ENCODE measurements at places on chromosomes 13 and 19.

GRCh38 chr19:588741-589692 is 664 bp upstream of the HCN2 start:
- DNase-seq, result peak; percentile 14

GRCh38 chr13:112142401-112142930 is 75.5 kb downstream of the SOX1 start:
- no peak for DNase-seq

DNA sequence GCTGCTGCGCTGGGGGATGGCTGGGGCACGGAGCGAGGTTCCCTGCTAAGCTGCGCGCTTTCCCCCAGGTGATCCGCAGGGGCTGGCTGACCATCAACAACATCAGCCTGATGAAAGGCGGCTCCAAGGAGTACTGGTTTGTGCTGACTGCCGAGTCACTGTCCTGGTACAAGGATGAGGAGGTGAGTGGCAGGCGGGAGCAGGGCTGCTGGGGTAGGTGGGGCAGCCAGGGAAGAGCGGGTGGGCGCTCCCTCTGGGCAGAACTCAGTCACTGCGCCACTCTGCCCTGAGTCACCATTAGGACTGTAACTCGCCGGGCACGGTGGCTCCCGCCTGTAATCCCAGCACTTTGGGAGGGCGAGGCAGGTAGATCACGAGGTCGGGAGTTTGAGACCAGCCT is 23.8 kb downstream of the TMED1 start:
- no peak for DNase-seq

GRCh38 chr19:32676186-32676894 is 692 bp downstream of the RGS9BP start:
- peak; percentile 41 for DNase-seq

DNA sequence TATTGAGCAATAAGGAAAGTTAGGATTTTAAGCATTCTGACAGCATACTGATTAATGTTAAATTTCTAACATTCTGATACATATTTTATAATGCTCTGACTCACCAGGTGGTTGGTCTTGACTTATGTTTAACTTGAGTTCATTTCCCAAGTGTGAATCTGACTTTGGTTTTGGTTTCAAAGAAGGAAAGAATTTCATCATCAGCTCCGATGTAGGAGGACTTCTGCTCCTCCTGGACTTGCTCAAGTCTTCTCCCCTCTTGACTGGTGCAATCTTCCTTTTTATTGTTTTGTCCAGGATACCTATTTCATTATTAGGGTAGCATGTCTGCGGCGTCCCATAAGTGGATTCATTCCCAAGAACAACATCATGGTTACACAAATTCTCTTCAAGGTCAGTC is 141.3 kb downstream of the RNF17 start:
- no peak for DNase-seq

GRCh38 chr19:40908976-40909375 is 26.9 kb upstream of the CYP2A7 start:
- peak; percentile 65 for DNase-seq

DNA sequence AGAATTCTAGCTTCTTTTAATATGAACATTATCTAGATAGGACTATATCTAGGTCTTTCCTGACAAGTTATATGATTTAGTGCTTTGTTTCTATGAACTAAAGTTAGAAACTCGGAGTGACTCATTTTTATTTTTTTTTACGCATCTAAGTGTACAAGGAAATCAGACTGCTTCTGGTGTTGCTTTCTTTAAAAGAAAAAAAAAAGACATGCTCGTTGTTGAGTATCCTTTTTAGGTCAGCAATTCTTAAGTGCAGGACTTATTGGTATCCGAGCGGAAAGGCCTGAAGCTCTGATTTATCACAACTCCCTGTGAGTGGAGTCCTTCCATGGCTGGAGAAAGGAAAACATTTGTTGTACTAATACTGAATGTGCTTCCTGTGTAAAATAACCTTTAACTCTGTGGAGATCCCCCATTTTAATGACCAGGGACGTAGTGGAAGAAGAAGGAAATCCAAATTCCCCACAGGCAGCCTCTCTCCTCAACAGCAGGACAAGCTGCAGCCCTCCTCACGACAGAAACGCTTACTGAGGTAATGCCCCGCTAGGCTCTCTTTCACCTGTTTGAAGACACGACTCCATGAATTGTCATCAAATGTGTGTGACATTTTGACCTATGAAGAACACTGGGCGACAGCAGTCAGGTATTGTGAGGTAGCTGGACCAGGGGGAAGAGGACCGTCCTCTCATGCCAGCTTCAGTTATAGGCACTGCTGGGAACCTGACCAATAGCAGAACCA is 17.9 kb upstream of the POMP start:
- DNase-seq, result no peak

DNA sequence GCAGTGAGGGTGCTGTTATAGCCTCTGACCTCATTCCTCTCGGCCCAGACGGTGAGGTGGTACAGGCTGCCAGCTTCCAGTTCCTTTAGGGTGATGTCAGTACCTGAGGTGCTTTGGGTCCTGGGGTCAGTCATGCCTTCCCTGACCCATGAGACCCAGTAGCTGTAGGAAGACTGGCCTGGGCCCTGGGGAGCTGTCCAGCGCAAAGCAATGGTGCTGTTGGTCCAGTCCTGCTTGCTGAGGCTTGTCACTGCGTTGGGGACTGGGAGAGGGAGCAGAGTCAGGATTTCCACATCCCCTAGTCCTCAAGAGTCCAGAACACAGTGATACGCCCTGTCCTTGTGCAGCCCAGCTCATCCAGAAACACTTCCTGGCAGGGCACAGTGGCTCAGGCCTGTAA is 10.7 kb downstream of the PTPRH start:
- DNase-seq, result no peak

GRCh38 chr19:8468761-8469373 is 24.1 kb downstream of the HNRNPM start:
- no peak for DNase-seq

DNA sequence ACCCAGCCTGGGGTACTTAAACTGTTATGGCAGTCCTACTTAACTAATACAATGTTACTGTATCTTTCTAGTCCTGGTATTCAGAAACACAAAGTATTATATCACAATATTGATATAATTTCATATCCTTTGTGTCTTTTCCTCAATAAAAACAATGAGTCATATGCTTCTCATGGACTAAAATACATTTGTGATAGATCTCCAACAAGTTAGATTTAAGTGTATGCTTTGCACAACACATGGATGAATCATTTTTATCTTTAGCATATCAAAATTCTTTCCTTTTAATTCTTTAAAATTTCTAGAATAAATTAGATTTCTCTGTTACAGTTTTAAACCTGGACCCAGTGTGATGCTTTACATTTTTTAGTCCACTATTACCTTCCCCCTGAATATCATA is 1357.8 kb upstream of the ATXN8OS start:
- no peak for DNase-seq

DNA sequence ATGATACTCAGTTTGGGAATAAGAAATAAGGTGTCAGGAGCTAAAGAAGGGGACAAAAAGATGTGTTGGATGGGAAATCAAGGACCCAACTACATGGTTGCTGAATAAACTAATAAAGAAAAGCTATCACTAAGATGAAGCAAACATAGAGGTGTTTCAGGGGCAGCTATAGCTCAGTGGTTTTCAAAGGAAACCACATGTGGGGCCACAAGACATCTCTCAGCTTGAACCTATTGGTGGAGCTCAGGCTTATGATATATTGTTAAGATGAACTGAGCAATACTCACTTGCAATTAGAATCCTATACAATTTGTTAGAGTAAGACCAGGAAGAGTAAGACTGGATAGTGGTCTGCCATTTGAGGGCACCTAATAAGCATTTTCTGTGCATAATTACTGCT is 45.1 kb upstream of the SPRY2 start:
- no peak for DNase-seq

GRCh38 chr19:16076958-16077611 is 790 bp downstream of the TPM4 start:
- DNase-seq, result peak; percentile 57

- DNase-seq, result no peak
These were observed 4.8 kb downstream of the ZBTB7A start for GRCh38 chr19:4061683-4062418.

DNA sequence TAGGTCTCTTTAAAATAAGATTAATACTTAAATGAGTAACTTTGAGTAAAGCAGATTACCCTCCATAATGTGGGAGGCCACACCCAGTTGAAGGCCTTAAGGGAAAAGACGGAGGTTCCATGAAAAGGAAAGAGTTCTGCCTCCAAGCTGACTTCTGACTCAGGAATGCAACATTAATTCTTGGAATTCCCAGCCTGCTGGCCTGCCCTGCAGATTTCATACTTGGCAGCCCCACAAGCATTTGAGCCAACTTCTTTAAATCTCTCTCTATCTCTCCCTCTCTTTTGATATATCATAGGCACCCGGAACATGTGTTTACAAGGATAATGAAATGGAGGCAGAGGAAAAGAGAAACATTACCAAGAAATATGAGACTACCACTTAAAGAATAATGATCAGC is 902.3 kb upstream of the MIR17HG start:
- no peak for DNase-seq

DNA sequence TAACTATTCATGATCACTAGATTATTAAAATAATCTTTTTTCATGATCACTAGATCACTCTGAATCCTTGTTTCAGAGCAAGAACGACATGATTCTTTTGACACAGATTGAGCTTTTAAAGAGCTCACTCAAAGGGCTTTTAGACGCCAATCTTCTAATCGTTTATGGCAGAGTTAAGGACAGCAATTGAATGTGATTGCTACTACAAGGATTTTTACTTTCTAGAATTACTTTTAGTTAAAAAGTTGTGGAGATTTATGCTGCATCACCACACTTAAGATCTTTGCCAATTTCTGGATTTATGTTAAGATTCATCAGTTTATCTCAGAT is 1.3 kb downstream of the EXOSC8 start:
- DNase-seq, result no peak

GRCh38 chr13:52371736-52372247 is 34.2 kb downstream of the THSD1 start:
- no peak for DNase-seq

- peak; percentile 89 for DNase-seq
These were observed 11.7 kb upstream of the CLN5 start for GRCh38 chr13:76980075-76980718.

DNA sequence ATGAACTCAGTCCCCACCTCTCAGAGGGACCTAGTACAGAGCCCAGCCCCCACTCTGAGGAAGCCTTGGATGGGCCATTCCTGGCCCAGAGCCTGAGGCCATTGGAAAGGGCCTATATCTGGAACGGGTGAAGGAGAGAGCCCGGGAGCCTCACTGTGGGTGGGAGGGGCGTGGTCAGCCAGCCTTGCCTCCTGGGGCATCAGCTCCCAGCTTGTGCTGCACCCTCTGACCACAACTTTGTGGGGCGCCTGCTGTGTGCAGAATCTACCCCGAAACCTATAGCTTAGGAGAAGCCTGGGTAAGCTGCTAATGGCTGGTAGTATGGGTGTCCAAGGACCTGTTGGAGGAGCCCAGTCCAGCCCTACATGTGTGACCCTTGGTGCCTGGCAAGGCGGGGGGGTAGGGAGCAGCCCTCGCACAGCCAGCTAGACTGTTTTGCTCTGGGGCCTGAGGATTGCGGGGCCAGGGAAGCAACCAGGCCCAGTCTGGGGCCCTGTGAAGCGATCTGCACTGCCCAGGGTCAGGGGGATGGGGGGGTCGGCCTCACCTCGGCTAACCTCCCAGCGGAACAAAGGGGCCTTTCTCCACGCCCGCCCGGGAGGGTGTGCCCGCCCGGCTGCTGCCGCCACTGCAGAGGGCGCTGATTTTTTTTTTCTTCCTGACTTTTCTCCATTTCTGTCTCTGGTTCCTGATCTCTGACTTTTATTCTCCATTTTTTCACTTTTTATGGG is 42.3 kb downstream of the LYL1 start:
- DNase-seq, result no peak

- no peak for DNase-seq
These were observed 103.7 kb downstream of the ABCC4 start for GRCh38 chr13:95197548-95197947.

- DNase-seq, result no peak
These were observed 419.2 kb downstream of the FGF9 start for GRCh38 chr13:22090106-22090505.

GRCh38 chr19:46766569-46767317 is 20.5 kb upstream of the STRN4 start:
- DNase-seq, result peak; percentile 66

- DNase-seq, result peak; percentile 77
These were observed 4.7 kb downstream of the PRR36 start for GRCh38 chr19:7869453-7869909.

- no peak for DNase-seq
These were observed 209.4 kb downstream of the FOXO1 start for GRCh38 chr13:40456979-40457553.

DNA sequence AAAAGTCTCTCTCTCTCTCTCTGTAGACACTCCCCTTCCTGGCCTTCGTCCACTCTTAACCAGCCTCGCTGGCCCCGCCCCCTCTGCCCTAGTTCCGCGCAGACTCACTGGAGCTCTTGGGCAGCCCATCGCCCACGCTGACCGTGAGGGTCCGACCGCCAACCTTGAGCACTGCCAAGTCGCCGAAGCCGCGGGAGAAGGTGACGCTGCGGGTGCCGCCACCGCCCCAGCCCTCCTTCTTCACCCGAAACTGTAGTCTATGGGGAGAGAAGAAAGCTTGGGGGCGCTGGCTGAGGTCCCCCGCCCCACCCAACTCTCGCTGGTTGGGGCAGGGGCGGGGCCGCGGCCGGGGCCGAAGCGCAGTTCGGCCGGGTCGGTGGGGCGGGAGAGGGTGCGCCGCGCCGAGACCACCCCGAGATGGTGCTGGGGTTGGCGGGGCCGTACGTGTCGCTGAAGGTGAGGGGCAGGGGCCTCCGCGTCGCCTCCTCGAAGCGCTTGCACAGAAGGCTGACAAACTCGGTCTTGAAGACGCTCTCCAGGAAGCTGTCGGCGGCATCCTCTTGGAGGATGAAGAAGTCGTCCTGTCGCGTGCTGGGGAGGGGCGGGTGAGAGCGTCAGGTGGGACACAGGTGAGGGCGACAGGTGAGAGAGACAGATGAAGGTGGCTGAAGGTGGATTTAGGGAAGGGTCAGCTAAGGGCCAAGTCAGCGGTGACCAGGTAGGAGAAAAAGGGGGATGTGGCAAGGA is 12.6 kb upstream of the ZNF414 start:
- DNase-seq, result no peak
